Esophagus muscularis mucosa (tissue), 4 donors: ENCODE measurements at places on chromosomes 6 and 20. TPM values are rescaled to one million over a fixed set of nuclear protein-coding genes. Genes with fewer than 3 reads are reported as not detected.

DNA sequence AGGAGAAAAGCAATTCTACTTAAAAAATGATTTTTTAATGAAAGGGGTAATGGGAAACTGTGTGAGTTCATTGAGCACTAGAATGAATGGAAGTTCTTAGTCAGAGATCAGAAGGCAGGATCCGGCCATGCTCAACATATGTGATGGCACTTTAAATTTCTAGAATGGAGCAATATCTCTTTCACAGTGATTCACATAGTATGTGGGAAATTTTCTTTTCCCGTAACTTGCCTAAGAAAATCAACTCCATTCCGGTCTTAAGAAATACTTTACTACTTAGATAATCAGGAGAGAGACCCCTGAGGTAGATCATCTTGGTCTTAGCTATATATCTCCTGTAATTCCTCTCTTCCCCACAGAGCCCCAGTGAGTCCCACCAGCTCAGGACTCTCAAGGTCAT is 131.8 kb downstream of the SCML4 start:
- no peak for DNase-seq

- no peak for DNase-seq
Observed at GRCh38 chr6:116444092-116444491, 17.1 kb upstream of the CALHM6 start.

- DNase-seq = no peak
Observed at GRCh38 chr6:139295901-139296300, 4.1 kb upstream of the TXLNB start.

DNA sequence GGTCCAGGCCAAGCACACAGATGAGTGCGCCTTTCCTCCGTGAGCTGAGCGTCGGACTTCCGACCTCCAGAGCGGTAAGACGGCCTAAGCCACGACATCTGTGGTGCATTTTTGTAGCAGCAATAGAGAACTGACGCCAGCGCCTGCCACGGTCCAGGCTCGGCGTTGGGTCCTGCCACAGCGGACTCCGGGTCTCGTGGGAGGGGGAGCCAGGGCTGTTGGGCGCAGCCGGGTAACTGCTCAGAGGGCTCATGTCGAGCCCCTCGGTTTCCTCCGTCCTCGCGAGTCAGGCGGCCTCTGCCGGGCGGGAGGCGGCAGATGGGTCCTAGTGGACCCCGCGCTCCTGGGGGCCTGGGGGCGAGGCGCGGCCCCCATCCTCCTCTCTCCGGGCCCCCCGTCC is 216.1 kb downstream of the QKI start:
- no peak for DNase-seq

Gene CYP39A1
- total RNA-seq = 7.0 TPM

DNA sequence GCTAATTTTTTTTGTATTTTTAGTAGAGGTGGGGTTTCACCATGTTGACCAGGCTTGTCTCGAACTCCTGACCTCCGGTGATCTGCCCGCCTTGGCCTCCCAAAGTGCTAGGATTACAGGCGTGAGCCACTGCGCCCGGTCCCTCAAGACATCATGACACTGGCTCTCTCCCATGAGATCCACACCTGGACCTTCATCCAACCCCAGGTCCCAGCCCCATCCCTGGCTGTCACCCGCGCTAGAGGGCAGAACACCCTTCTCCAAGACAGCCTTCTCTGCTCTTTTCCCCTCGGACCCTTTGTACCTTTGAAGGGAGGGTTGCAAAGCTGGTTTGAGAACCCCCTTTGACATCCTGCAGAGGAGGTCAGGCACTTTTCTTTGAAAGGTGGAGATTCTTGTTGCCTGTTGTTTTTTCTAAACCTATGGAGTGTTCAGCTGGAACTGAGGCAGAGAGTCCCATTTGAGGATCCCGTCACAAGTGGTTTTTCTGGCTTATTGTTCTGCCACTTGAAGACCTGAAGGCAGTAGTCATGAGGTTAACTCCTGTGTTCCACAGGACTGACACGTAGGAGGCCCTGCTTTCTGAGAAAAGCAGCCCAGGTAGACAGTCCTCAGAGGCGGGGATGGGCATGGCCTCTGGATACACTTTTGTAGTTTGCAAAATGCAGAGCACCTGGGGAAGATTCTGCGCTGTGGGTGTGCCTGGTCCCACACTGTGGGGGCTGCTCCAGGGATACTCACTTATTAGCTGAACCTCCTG is 171.1 kb upstream of the SNX9 start:
- DNase-seq = no peak

DNA sequence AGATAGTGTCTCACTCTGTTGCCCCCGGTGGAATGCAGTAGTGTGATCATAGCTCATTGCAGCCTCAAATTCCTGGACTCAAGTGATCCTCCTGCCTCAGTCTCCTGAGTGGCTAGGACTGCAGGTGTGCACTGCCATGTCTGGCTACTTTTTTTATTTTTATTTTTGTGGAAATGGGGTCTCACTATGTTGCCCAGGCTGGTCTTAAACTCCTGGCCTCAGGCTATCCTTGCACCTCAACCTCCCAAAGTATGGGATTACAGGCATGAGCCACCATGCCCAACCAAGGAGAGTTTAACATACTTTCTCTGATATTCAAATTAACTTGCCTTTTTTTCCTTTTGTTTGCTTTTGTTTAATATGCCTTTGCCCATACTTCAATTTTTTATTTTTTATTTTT is 10.4 kb upstream of the ACTR5 start:
- DNase-seq = no peak

GRCh38 chr6:100057941-100058340 is 63.9 kb upstream of the MCHR2 start:
- no peak for DNase-seq

GRCh38 chr6:99409672-99410071 is 15.4 kb downstream of the PNISR start:
- no peak for DNase-seq

Gene TMEM14C
- total RNA-seq = 140 TPM
